ENCODE measurements at places on chromosomes 1 and 21.

GRCh38 chr1:117180147-117180967 is 30.4 kb downstream of the VTCN1 start:
- DNase-seq = no peak

- DNase-seq = no peak
Measured at GRCh38 chr1:207030522-207031009, 2.0 kb downstream of the C1orf116 start.

- no peak for DNase-seq
Measured at GRCh38 chr21:26840201-26840600, 5.0 kb downstream of the ADAMTS1 start.

- no peak for DNase-seq
Measured at GRCh38 chr21:44720170-44720569, 8.8 kb upstream of the TSPEAR start.

GRCh38 chr1:31576201-31576669 is at the start of gene TINAGL1:
Gene TINAGL1 (plus strand): TSS chr1:31576515. CDS start chr1:31577149, 634 bp downstream.
- DNase-seq = no peak

DNA sequence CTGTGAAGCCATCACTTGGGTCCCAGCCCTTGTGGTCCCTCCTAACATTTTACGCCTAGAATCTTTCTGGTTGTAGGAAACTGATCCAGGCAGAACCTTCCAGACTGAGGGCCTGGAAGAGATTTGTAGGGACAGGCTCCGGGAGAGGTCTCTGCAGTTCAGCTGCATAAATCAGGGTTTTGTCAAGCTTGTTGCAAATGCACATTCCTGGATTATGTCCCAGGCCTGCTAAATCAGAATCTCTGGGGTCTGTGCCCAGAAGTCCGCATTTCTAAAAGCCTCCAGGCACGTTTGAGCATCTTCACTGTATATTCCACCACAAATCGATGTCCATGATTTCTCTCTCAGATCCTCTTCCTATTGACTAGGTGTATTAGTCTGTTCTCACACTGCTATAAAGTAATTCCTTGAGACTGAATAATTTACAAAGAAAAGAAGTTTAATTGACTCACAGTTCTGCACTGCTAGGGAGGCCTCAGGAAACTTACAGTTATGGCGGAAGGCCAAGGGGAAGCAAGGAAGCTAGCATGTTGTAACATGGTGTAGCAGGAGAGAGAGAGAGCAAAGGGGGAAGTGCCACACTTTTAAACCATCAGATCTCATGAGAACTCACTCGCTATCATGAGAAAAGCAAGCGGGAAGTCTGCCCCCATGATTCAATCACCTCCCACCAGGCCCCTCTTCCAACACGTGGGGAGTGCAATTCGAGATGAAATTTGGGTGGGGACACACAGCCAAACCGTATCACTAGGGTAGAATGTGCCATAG is 1.2 kb upstream of the FHAD1 start:
- DNase-seq = no peak

GRCh38 chr1:106600626-106601025 is 455.8 kb upstream of the PRMT6 start:
- no peak for DNase-seq

DNA sequence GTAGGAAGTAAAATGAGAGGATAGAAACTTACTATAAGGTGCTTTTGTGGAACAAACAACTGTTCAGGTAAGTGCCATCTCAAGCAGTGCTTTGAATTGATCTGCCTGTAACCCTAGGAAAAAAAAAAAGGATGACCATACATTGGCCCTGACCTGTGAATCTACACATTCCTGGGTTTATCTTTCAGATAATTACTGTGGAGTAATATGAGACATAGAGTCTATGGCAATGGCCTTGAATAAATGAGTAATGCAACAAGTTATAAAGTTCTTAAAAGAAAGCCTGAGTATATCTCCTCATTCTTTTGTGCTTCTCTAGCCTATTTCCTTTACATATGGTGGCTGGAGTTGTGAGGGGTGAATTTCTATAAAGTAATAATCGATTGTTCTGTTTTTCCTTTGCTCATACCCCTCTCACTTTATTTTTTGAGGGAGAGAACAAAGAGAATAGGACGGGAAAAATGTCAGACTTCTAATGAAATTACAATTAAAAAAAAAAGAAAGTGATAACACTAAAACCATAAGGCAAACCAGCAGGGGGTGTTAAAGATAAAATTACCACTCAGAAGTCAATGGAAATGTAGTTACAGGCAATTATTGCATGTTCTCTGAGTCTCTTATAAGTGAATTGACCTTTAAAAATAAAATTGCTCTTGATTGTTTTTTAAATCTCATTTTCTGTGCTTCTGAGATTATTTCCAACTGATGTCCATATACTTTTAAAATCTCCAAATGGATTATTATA is 12.4 kb upstream of the ATP1A1 start:
- DNase-seq = no peak

GRCh38 chr1:24683713-24684162 is 40.6 kb downstream of the SRRM1 start:
- DNase-seq = no peak

GRCh38 chr1:19080721-19081120 is 124.2 kb upstream of the IFFO2 start:
- DNase-seq = no peak

DNA sequence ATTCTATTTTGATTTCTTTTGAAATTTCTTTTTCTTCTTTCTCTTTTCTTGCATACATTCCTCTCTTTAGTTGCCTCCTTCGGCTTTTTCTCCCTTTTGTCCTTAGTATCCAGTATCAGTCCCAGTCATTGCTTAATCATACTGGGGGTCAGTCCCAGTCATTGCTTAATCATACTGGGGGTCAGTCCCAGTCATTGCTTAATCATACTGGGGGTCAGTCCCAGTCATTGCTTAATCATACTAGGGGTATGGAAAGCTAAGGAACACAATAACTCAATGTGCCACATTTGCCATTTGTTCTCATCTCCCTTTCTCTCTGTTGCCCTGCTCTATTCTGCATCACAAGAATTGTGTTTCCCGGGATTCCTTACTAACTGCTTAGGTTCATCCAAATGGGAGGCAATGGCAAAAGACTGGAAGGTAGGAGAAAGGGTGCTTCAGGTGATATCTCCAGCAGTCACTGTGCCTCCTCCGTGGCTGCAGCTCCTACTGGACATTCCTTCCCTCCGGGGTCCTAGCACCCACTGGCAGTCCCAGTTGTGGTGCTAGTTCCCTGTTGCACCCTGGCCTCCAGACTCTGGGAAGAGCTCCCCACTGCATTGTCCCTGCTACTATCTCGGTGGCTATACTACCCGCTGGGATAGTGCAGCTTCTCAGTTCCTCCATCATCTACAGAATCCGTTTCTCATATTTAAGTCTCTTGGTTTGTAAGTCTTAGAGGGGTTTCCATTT is 32.6 kb upstream of the LAMC1 start:
- DNase-seq = no peak

DNA sequence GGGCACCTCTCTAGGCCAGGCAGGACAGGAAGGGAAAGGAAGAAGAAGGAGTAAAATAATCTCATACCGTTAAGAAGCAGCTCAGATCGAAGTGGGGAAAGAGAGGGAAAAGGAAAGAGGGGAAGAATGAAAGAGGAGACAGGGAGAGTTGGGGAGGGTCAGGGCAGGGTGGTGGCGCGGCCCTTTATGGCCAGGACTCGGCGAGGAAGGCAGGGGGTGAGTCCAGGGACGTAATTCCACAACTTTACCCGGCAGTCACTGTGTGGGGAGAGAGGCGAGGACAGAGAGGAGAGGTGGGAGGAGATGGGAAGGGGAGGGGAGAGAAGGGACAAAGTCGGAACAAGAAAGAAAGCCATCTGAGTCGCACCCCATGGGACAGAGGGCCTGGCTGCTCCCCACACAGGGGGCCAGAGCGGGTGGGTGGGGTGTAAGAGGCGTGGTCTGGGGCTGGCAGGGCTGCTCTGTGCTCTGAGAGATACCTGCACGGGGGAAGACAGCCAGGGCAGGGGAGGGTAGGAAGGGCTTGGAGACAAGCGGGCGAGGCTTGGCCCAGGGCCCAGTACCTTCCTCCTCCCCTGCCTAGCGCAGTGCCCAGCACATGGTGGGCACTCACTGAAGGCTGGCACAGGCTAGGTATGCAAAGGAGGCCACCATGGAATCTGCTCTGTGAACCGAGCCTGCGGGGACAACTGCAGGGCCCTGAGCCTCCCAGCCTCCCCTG is 49.4 kb downstream of the KIF21B start:
- no peak for DNase-seq

DNA sequence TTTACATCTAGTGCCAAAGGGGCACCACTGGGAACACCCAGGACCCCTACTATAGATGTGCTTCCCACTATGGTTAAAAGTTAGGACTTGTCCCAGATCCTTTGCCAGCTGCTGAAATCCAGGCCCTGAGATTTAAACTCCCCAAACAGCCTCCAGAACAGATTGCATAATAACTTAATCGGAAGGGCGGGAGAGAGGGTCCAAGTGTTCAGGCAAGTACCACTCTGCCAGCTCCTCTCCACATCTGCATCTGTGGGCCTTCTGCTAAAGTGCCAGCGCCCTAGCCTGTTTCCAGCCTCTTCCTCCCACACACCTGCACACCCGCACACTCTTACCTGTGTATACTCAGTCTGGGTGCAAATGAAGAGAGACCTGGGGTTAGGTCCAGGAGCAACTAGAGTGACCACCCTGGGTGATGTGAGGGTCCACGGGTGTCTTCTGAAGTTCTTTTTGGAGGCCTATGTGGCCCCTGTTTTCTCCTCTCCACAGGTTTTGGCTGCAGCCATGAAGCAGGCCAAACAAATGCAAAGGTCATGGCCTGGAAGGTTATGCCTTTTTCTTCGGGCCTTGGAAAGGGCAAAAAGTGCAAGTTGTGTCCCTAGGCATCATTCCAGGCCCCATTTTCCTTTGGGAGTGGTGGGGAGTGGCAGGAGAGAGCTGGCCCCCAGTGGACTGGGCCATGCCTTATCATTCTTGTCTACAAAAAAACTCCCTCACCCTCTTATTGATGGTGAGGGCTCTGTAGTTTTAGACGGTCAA is 29.3 kb downstream of the KIRREL1 start:
- no peak for DNase-seq

GRCh38 chr1:219926363-219926998 is 1.9 kb downstream of the SLC30A10 start:
- no peak for DNase-seq

DNA sequence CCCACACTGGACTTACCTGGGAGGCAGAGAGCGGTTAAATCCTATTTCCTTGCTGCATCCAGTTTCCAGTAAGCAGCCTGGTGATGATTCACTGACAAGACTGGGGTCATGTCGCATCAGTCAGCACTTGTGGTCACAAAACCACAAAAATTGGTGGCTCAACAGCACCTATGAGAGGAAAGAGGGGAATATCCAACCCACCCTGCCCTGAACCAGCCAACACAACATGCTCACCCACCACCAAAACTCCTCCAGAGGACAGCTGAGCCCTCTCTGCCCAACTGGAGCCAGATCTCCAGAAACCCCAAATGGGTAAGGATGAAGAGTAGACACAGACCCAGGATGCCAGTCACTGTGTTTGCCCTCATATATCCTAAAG is 64.0 kb downstream of the CD46 start:
- DNase-seq = no peak

GRCh38 chr1:43722810-43723209 is 15.5 kb downstream of the ST3GAL3 start:
- DNase-seq = no peak

DNA sequence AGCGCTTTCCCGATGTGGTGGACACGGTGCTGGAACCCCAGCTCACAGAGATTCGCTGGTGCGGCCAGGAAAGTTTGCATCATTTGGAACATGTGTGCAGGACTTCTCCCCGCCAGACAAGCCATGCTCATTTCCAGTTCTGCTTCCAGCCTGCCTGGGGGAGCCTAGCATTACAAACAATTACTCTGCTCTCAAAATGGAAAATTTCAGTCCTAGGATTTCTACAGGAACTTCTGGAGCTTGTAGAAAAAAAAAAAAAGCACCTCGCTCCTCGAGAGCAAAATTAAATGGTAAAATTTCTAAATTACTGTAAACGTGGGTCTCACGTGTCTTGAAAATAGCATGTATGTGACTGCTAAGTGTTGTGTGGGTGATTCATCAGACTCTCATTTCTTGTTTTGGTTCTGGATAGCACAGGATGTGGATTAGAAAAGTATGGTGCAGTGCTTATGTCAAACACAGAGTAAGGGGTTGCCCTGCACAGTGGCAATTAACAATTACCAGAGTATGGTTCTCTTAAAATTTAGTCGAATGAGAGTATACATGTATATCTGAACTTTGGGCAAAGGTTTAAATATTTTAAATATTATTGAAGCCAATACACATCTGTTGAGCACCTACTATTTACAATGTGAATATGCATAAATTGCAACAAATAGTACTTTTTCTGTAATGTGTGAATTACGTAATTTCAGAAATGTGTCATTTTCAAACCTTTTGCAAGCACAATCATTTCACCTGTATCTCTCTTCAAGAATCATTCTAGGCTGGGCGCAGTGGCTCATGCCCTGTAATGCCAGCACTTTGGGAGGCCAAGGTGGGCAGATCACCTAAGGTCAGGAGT is 61.8 kb upstream of the PTGFRN start:
- DNase-seq = no peak

DNA sequence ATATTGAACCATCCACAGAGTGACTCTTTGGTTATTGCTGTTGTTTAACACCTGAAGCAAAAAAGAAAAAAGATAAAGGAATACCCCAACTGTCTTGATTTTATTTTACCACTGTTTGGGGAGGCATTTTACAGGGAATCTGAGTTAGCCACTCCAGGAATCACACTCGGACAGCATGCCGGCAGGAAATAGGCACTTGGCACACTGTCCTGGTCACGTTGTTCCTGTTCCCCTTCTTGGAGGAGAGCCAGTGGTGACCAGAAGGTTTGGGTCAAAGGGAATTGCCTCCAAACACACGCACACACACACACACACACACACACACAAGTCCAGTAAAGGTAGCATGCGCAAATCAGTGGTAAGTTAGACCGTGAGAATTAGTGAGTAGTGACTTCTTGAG is 13.8 kb downstream of the RGS4 start:
- DNase-seq = no peak

GRCh38 chr1:181010789-181011188 is 11.9 kb downstream of the STX6 start:
- no peak for DNase-seq

- no peak for DNase-seq
Measured at GRCh38 chr1:216457356-216457755, 34.1 kb upstream of the USH2A start.

- no peak for DNase-seq
Measured at GRCh38 chr1:14817223-14818170, 219.0 kb downstream of the KAZN start.
